ENCODE measurements at places on chromosomes 4 and X.
A peak's percentile ranks its signal among the peaks of the same experiment; 100 is the strongest.

- DNase-seq, result no peak
Measured at GRCh38 chr4:6932475-6932874, 22.8 kb downstream of the TBC1D14 start.

DNA sequence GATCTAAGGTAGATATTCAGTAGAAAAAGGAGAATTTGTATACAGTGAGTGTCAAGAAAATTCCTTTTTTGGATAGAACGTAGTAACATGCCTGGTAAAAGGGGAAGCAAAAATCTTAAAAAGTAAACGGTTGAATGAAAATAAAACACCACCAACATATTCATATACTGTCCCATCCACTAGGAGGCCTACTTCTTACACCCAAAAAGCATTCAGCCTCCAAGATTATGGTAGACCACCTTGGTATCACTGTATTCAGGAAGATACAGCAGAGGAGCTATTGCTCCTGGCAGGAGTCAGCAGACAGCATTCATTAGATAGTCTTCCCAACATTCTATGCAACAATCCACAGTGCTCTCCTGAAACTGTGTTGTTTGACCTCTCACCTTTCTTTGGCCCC, 274.6 kb upstream of the MAGEB2 start:
- DNase-seq, result no peak

GRCh38 chrX:111098874-111099273, 2.9 kb downstream of the PAK3 start:
- peak; percentile 65 for DNase-seq

DNA sequence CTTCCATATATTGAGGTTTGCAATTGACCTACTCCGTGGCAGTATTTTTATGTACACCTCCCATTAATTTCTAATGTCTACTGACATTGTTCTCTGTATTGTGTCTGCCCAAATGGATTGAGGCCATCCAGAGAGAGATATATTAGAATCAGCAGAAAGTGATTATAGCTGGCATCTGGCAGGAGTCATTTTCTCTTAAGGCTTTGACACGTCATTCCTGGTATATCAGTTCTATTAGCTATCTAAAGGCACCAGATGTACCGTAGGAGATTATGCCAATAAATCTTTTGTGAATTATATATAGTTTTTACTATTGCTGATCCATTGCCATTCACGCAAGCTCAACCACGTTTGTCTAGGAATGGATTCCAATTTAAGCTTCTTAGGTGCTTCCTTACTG, 1026.4 kb upstream of the IGFBP7 start:
- DNase-seq, result no peak

DNA sequence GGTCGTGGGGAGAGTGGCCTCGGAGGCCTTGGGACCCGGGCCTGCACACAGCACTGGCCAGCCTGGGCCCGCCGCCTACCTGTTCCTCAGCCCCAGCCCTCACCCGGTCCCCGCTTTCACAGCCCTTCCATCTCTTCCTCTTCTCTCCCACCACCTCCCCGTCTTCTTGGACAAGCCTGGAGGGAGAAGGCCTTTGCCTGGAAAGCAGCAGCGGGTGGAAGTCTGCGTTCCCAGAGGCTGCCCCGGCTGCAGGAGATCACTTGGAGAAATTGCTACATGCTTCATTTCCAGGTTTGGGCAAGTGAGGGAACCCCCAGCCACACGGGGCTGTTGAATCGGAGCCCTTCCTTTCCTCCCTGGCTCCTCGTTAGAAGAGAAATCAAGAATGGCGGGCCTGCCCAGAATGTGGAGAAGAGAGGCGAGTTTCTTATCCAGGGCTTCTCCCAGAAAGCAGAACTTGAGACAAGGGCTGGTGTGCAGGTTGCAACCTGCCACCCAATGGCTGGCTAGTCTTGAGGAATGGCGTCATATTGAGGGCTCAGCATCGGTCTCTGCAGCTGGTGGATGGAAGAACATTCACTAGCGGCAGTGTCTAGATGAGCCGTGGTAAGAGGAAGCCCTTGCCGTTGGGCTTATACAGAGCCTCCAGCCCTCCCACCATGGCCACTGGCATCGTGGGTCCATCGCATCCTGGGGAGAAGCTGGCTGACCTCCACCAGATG, 1.2 kb upstream of the PDZD4 start:
- DNase-seq, result no peak

GRCh38 chr4:40718586-40718985, 31.2 kb upstream of the NSUN7 start:
- no peak for DNase-seq

GRCh38 chrX:45850197-45850774, 649.6 kb upstream of the DIPK2B start:
- DNase-seq, result peak; percentile 9

GRCh38 chr4:56791316-56791715, 30.2 kb downstream of the SPINK2 start:
- DNase-seq, result no peak

DNA sequence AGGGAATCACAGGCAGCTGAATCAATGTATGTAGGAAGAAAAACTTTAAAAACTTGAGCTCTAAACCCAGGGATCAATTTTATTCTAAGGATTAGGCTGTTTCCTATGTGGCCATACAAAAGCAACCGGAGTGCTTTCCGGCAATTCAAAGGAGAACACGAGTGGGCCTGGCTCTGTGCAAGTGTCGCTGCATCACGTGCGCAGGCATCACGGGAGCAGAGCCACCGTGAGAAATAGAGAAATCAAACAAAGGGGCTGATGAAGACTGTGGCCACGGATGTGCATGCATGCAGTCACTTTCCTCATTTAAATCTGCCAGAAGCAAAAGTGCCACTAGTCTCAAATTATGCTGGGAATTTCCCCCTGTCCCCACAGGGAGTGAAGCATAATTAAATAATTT, 196.9 kb downstream of the NSUN7 start:
- no peak for DNase-seq

DNA sequence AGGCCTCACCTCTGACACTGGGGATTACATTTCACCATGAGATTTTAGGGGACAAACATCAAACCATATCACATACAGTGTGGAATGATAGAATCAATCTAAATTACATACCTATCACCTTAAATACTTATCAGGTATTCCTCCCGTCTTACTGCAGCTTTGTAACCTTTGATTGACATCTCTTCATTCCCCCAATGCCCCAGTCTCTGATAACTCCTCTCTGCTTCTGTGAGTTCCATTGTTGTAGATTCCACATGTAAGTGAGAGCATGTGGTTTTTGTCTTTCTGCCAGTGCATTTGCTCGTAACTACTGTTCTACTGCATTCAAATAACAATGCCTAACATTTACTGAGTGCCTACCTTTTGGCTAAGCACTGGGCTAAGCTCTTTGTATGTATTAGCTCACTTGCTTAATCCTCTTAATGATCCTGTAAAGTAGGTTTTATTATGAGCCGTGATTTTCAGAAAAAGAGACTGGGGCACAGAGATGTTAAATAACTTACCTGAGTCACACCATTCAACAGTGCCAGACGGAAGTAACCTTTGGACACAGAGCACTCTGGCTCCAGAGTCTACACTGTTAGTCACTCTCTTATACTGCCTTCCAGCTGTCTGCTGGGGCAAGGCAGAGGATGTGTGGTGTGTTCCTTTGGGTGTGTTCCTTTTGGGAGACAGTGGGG, 63.7 kb upstream of the ESX1 start:
- no peak for DNase-seq

GRCh38 chrX:76279007-76279406, 106.1 kb downstream of the PBDC1 start:
- DNase-seq, result peak; percentile 31

DNA sequence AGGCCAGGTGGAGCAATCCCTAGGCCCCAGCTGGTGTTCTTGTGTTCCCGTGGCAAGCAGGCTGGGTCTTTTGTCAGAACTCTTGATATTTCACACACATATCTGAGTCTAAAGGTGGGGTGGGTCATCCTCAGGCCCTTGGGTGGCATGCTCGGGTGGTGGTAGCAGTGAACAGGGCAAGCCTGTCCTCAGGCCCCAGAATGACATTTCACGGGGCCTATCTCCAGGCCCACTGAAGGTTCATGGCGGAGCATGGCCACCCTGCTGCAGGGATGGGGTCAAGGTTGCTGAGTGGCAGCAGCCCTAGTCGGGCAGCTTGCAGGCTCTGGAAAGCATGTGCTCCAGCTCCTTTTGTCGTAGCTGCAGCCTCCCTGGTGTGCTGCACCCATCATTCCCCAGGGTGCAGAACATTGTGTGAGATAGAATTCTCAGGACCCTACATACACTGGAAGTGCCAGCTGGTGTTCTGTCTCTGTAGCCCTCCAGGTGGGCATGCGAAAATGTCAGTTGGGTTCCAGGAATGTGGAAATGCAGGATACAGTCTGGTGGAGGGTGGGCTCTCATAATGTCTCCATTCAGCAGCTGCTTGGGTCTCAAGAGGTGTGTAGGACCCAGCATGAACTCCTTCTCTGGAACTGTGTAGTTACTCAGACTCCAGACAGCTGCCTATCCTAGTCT, 1571.8 kb downstream of the STIM2 start:
- DNase-seq, result no peak

GRCh38 chrX:137848266-137848905, 282.5 kb downstream of the ZIC3 start:
- no peak for DNase-seq

- DNase-seq, result no peak
Measured at GRCh38 chrX:125096870-125097269, 222.8 kb upstream of the TEX13C start.

DNA sequence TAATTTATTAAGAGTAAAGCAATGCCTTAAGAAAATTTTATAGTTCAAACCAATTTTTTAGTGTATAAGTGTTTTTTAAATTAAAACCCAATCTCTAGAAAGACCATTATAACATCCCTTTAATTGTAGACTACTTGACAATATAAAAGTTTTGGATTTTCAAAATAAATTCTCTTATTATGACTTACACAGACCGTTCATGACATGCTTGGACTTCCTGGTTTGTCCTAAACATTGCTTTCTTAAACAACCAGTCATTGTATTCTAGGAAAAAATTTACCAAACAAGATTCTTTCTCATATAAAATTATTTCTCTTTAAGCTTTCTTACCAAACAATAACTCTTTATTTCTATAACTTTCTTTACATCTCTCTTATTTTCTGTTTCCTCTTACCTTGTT, 49.0 kb upstream of the CXorf51A start:
- DNase-seq, result no peak

GRCh38 chr4:77783895-77784294, 35.3 kb downstream of the CNOT6L start:
- DNase-seq, result no peak

DNA sequence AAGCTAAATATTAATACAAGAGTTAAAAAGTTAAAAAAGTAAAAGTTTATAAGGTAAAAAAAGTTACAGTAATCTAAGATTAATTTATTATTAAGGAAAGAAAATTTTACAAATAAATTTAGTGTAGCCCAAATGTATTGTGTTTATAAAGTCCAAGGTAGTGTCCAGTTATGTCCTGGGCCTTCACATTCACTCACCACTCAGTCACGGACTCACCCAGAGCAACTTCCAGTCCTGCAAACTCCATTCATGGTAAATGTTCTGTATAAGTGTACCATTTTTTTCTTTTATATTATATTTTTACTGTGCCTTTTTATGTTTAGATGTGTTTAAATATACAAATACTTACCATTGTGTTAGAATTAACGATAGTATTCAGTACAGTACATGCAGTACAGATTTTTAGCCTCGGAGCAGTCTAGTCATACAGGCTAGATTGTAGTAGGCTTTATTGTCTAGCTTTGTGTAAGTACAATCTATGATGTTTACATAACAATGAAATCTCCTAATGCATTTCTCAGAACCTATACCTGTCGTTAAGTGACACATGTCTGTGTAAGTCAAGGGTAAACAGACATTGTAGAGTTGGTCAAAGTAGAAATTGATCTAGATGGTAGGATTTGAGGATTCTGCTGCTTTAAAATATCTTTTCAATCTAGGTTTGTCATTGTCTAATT, 197.7 kb downstream of the GC start:
- no peak for DNase-seq

DNA sequence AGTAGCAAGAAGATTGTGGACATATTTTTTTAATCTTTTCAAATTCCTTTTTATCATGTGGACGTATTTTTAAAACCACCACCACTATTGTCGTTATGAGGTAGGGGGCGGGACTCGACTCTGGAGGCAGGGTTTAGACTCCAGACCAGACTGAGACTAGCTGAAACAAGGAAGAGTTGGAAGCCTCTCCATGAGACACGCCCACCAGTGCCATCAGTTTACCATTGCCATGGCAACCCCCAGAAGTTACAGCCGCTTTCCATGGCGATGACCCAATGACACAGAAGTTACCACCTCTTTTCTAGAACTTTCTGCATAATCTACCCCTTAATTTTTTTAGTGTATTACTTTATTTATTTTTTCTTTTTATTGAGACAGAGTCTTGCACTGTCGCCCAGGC, 8.7 kb downstream of the MRFAP1 start:
- no peak for DNase-seq

DNA sequence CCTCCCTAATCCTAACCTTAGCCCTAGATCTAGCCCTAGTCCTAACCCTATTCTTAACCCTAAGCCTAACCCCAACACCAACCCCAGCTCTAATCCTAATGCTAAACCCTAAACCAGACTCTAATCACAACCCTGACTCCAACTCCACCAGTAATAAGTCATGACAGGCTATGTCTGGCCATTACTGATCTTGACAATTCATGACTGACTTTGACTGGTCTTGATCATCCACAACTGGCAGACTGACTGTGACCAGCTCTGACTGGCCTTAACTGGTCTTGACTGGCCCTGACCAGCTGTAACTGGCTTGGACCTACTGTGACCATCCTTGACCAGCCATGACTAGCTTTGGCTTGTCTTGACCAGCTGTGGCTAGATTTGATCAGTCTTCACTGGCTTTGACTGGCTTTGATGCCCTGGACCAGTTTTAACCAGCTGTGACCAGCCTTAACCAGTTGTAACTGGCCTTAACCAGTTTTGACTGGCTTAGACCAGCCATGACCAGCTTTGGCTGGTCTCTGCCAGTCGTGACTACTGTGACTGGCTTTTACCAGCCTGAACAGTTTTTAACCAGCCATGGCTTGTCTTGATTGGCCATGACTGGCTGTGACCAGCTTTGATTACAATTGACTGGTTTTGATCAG, 68.4 kb downstream of the RLIM start:
- DNase-seq, result no peak

DNA sequence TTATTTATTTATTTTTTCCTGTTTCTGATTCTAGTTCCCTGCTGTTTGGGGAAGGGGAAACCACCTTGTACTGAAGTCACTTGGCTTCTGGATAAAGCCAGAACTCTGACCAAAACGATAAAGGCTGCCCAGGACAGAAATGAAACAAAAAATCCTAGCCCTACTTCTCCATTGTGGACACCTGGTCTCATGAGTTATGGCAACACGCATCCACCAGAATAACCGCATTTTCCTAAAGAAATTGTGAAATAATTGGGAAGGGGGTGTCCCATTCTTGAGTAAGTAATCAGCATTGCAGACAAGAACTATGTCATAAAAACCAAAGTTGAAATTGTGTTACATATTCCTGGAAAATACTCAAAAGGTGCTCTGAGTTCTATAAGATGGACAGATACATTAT, 42.1 kb downstream of the SLC9A7 start:
- no peak for DNase-seq

GRCh38 chr4:147754037-147754445, 22.2 kb downstream of the ARHGAP10 start:
- no peak for DNase-seq

GRCh38 chr4:147741190-147741788, 9.4 kb downstream of the ARHGAP10 start:
- no peak for DNase-seq

- DNase-seq, result peak; percentile 57
Measured at GRCh38 chr4:140150886-140151698, 2.9 kb downstream of the MAML3 start.

- no peak for DNase-seq
Measured at GRCh38 chrX:30851449-30851848, 37.6 kb downstream of the TAB3 start.

Measured in CD4-positive, alpha-beta T cell treated with Interleukin-15 for 4 hours (primary cell).